Forelimb muscle (tissue), 1 donor: ENCODE measurements at places on chromosomes 1 and 21. TPM values are rescaled to one million over a fixed set of nuclear protein-coding genes. Genes with fewer than 3 reads are reported as not detected.

Gene PAPPA2
- polyA plus RNA-seq = 0.39 TPM

DNA sequence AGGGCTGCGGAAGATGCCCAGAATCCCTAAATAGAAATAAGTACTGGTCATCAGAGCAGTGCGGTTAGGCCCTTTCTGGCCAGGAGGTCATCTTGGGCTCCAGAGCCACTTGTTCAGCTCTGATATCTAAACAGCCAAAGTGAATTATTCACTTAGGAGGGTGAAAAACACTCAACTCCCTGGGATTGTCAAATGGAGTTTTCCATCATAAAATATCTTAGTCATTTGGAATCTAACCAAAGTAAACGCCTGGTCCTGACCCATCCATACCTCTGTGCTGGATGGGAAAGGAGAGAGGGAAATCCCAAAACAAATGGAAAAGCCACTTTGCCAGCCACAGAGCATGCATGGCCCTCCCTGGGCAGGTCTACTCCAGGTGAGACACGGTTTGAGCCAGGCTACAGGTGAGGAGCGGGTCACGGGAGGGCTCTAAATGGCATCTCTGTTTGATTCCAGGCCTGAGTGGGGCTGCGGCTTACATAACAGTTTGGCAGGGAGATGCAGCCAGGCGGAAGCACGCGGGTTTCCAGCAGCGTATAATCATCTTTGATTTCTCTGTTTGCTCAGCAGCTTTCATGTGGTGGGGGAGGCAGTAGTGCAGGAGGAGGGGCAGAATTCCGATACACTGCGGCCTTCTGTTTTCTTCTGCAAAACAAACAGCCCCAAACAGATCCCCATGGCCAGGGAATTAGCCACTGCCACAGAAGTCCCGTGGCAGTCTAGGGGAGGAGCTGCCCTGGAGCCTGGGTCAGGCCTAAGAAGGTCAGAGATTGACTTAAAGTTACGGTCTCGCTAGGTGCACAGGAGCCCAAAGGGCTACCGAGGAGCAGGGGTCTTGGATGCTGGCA is 59.1 kb upstream of the ZNF648 start:
- DNase-seq = no peak

DNA sequence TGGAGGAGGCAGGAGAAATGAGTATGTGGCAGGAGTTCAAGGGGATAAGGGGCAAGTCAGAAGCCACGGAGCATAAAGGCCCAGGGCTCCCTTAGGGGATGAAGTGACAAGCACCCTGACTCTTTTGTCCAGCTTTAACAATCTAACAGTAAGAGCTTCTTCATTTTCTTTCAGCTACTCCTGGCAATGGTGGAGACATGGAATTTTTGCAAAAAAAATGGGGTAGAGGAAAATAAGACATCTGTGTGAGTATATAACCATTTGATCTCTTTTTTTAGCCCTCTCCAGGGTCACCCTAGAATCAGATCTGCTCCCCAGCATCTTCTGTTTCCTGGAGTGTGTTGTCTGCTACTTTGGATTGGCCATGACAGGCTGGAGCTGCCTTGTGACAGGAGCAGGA is 47.1 kb downstream of the ZNF697 start:
- DNase-seq = no peak

DNA sequence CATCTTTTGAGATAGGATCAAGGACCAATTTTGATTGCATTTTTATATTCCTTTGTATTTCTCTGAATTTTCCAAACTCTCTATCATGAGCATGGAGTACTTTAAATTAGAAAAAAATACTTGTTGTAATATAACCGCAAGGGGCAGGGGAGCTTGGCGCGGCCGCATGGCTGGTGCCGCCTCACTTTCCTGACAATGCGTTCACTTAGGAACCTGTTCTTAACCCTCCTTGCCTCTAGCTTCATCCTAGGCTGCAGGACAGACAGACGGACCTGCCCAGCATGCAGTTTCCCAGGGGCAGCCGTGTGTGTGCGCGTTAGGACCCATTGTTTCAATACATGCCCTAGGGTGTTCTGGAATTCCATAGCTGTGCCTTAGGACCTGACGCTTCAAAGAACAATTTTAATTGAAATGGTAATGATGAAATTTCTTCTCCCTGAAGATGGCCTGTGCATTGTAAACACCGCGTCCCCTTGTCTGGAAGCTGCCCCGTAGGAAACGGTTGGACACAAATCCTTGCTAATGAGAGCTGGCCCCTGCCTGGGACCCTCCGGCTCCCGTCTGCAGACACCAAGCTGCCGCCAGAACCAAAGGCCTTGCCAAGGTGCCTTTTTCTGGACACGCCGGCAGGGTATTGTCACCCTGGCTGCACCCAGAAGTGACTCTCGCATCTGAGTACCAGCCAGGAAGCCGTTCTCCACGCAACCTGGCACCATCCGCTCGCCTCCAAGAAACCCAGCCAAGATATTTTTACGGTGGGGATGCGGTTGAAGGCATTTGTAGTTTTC is 466.4 kb downstream of the NPHP4 start:
- no peak for DNase-seq

DNA sequence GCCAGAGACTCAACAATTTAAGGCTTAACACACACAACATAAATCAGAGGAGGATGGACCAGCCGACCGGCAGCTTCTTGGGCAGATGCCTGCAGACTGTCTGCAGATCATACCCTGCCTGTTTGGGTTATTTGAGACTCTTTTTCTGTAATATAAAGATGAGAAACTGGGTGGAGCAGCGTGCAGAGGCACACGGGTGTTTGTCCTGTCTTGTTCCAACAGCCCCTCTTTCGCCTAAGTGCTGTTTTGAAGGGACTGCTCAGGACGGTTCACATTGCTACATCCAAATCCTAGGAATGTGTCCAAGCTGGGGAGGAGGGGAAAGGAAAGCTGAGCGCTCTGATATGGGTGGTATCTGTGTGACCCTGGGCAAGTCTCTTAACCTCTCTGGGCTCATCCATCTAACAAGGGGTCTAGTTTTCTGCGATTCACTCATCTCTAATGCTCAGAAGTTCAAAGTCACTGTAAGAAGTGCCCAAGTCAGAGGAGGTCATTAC is 149.9 kb downstream of the CLIC6 start:
- no peak for DNase-seq
